Occipital lobe (tissue), 3 donors: ENCODE measurements at places on chromosomes 2 and 18.

- no peak for DNase-seq
Observed at GRCh38 chr2:211407076-211407475, 850.7 kb downstream of the CPS1 start.

DNA sequence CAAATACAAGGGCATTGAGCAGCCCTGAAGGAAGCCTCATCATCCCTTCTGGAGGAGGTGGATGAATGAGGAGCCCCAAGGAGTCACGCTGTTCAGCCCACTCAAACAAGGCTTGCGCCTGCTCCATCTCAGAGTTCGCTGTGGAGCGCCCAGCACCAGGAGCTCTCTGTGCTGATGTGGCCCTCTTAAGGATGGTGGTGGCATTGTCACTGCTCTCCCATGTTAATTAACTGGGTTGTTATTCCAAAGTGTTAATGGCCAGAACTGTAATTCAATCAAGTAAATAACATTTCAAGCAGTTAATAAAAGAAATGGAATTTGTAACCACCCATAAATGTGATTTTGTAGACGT lies 726.0 kb upstream of the RAB6C start:
- peak; percentile 22 for DNase-seq

- no peak for DNase-seq
Observed at GRCh38 chr2:111691164-111691875, 192.7 kb downstream of the ANAPC1 start.

DNA sequence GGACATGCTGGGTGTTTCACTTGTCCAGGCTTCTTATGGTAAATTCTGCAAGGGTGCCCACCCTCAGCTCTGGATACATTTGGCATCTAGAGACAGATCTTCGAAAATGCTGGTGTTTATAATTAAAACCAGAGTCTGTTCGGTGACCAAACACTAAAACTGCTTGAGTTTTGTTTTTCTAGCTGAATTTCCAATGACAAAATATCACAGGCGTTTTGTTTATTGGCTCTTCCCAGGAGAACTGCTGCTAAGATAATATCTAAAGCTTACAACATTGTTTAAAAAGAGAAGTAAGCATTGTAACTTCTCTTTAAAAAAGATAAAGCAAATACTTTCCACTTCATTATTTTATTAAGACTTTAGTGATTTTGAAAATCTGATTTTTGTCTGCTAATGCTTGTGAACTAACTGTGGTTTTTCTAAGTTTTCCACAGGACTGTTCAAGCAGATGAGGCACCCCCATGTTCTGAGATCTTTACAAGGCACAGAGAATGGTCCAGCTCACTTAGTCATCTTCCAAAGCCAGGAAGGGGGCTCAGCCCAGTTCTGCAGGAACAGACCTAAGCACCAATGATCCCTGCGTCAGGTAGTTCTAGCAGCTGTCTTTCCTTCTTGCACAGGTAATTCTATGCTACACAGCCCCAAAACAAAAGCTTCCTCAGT lies 94.8 kb upstream of the LTBP1 start:
- DNase-seq, result no peak

DNA sequence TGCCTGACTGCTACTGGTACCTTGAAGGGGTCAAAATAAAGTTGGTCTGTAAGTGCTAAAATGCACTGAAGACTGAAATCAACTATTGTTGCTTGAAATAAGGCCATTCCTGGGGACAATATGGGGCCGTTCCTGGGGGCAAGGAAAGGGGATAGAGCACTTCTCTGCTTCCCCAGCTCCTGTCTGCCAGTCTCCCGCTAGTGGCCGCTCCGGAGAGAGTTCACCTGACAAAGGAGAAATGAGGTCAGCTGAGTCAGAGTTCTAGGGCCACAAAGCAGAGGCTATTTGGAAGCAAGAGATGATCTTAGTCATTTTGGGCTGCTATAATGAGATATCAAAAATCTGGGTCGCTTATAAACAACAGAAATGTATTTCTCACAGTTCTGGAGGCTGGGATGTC lies 345.9 kb downstream of the TSN start:
- DNase-seq, result no peak

- no peak for DNase-seq
Observed at GRCh38 chr2:142687075-142687474, 190.4 kb upstream of the KYNU start.

GRCh38 chr2:49240608-49241007 lies 86.3 kb upstream of the FSHR start:
- DNase-seq, result no peak

GRCh38 chr2:105647731-105648130 lies 97.0 kb upstream of the NCK2 start:
- DNase-seq, result no peak

DNA sequence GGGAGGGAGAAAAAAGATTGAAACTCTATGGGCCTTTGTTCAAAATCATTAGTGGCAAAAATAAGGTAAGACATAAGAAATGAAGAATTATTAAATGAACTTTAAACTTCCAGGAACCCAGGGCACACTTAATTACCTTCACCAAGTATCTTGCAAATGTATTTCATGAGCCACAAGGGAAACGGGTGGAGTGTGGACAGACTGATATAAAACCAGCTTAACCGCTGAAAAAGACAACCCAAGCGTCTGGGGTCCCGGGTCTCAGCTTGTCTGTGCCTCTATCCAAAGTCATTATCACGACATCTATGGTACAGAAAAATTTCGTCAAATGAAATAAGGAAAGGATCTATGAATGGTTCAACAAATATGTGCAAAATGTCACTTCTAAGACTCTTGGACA lies 13.9 kb upstream of the MBOAT2 start:
- no peak for DNase-seq

DNA sequence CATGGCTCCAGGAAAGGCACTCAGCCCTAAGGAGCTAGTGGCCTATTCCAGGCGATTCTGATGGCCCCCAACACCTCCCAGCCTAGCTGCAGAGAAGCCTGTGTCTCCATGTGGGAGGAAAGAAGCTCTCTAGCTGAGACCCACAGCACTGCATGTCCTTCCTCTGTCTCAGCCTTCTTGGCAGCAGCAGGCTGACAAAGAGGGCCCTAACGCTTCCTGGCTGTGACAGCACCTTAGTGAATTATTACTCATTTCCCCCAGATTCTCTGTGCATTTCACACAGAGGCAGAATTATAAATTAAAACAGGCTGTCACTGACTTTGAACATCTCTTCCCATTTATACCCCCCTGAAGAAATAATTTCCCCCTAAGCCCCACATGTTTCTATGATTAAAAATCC lies 206.8 kb downstream of the CLIP4 start:
- DNase-seq, result peak; percentile 4

DNA sequence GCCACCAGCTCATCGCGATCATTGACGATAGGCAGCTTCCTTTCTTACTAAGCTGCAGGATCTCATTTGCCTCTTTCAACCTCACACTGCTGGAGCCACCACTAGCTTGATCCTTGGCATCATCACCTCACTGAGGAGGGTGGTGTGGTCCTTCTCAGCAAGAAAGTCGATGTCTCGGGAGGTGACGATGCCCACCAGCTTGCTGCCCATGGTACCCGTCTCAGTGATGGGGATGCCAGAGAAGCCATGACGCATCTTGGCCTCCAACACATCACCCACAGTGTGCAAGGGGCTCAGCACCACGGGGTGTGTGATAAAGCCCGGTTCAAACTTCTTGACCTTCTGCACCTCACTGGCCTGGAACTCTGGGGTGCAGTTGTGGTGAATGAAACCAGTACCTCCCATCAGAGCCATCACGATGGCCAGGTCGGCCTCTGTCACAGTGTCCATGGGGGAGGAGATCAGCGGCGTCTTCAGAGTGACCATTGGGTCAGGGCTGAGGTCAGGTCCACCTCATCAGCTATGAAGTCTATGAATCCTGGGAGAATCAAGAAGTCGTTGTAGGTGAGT lies 22.5 kb downstream of the CFLAR start:
- no peak for DNase-seq

DNA sequence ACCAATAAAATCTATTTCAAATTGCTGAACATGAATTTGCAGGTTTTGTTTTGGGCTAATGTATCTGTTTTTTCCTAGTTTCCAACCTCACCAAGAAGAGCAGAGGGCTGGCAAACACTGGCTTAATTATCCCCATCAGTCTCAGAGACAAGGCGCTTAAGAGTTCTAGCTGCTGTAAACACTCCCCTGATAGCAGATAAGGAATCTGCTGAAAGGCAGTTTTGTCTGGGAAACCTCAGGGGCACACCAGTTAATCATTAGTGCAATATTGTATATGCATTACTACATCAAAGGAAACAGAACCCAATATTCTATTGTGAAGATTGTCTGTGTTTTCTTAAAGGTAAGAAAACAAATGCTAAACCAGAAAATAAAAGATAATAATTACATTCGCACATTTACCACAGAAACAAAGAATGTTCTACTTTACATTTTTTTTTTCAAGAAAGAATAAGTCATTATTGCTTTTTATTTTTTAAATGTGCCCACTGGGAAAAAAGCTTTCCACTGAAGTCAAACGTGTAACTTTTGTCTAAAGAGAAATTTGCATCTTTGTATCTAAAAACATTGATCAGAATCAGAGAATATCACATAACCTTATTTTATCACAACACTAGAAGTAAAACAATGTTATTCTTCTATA lies 179.1 kb downstream of the ERBB4 start:
- no peak for DNase-seq

DNA sequence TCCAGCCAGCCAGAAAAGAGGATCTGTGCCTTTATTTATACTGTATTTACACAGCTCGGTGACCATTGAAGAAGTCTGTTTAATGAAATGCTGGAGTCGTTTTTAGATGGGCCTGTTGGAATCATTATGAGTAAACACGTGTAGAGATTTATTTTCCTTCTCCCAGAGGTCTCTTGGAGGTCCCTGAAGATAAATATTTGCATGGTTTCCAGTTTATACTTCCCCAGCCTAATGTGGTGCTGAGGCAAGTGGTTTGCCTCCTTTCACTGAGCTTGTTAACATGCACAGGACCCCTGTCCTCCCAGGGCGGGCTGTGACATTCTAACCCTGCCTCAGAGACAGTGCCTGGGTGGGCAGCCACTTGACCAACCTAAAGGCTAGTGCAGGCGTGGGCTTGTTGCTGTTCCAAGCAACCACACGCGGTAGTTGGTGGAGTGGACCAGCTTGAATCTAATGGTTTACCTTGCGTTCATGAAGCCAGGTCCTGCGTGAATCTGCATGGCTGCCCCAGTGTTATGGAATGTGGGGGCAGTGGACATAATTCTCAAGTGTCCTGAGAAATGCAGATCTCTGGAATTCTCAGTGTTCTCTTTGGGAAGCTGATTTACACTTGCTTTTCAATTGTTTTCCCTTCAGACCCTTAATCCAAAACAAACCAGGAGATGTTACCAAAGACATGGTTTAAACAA lies 130.2 kb upstream of the DLX2 start:
- no peak for DNase-seq

DNA sequence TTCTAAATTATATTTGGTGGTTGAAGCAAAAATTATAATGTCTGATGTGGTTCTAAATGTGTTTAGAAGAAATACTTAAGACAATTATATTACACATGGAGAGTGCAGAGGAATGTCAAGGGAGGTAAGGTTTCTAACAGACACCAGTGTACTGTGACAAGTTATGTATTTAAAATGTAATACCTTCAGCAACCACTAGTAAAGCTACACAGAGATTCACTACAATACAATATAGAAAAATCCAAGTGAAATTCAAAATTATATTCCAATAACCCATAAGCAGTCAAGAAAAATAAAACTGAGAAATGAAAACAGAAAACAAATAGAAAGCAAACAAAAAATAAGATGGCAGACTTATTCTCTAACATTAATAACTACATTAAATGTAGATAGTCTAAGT lies 249.5 kb upstream of the KLHL14 start:
- no peak for DNase-seq

DNA sequence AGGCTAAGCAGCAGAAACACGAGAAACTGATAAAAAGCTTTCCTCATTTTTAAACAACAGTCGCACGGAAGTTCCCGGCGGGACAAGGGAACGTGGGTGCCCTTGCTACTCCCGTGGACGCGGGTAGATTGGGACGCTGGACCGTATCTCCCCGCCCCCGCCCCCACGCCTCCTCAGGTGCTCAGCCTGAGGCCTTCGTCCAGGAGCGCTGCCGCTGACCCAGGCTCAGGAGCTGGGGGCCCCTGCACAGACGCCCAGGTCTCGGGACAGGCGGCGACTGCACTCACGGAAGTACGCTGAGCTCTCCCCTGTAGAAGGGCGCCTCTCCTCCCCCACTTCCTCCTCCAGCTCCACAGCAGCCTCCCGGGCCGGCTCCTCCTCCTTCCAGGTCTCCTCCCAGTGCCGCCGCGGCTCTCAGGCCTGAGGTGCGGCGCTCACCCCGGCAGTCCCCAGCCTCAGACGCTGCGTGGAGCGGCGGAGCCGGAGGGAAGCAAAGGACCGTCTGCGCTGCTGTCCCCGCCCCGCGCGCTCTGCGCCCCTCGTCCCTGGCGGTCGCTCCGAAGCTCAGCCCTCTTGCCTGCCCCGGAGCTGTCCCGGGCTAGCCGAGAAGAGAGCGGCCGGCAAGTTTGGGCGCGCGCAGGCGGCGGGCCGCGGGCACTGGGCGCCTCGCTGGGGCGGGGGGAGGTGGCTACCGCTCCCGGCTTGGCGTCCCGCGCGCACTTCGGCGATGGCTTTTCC lies at the start of gene ITGAV:
TSS of gene ITGAV (plus strand) at position 445 of the 738 bp plus-strand sequence. CDS start at position 728, 283 bp downstream.
- peak; percentile 81 for DNase-seq

DNA sequence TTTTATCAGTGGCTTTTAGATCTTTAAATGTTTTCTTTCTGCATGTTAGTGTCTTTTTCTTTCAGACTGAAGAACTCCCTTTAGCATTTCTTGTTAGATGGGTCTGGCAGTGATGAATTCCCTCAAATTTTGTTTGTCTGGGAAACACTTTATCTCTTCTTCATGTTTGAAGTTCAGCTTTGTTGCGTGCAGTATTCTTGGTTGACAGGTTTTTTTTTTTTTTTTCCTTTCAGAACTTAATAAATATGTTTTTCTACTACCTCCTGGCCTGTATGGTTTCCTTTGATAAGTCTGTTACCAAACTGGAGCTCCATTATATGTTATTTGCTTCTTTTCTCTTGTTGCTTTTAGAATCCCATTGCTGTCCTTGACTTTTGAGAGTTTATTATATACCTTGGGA lies 89.8 kb upstream of the ACKR3 start:
- DNase-seq, result no peak

- no peak for DNase-seq
Observed at GRCh38 chr2:29262681-29263260, 147.6 kb downstream of the CLIP4 start.

DNA sequence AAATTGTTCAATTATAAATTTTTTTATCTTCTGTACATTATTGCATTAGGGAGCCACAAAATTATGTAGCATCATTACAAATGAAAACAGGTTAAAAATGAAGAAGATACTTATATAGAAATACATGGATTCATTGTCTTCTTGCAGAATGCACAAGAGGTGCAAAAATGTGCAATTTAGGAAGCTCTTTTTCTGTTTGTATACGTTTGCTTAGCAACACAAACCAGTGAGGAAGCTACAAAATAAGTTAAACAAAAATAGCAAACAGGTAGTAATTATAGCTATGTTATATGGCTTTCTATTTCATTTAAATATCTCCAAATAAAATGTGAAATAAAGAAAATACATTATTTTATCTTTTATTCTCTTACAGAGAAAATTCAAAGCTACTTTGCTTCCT lies 177.6 kb upstream of the SESTD1 start:
- DNase-seq, result no peak
